Urothelium cell line (cell line): ENCODE measurements at places on chromosomes 7 and 10.

DNA sequence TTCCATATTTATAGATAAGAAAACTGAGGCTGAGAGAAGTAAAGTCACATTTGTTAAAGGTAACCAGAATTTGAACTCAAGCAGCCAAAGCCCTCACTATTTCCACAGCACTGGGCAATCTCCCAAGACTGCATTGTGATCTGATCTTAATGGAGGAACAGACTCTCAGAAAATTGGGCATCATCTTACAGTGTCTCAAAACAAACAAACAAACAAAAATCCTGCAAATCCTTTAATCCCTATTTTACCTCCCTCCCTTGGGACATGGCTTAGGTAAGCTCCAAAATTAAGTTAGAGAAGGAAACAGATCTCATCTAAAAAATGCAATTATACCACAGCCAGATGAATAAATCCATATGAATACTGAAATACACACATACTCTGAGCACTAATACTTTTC is 57.5 kb downstream of the FHIP2A start:
- no peak for DNase-seq

DNA sequence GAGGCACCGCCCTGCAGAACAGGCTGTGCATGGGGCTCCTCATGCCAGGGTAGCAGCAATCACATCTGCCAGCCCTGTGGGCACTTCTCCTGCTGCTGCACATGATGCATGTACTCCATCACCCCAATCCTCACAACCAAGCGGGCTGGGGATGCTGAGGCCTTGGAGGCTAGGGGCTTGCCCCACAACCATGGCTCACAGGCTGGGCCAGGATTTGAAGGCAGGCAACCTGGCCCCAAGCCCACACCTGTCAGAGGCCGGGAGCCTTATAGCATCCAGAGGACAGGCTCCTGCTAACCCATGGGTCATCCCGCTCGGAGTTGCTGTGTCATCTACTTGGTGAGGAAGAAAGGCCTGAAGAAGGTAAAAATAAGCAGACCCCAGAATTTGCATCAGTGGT is 2.2 kb downstream of the POLM start:
- DNase-seq: no peak

GRCh38 chr10:124316326-124316725 is 102.4 kb downstream of the OAT start:
- DNase-seq: no peak

DNA sequence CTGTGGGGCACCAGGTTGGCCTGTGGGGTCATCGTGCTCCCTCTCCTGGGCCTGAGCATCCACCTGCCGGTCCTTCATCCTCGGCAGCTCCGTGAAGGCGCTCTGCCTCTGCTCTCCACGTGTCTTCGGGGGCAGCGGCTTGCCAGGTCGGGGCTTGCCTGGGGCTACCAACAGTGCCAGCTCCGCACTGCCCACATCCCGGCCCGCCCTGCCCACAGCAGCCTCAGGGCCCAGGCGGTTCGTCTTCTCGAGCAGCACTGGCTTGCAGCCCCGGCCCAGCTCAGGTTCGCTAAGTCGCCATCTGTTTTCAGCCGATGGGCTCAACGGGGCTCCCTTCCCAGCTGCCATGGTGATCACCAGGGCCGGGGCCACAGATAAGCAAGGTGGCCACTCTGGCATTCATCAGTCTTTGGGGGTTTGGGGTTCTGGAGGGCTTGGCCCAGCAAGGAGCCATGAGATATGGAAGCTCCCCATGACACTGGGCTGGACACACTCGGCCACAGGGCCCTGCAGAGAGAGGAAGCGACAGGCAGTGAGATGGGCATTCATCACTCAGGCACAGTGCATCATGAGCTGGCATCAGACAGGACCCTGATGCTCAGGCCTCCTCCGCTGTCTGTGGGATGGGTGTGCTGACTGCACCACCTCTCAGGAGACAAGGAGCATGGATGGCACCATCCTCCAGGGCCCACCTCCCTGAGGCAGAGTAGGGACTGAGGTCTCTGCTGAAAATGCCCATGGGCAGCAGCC is 15.5 kb downstream of the ZNF488 start:
- no peak for DNase-seq

DNA sequence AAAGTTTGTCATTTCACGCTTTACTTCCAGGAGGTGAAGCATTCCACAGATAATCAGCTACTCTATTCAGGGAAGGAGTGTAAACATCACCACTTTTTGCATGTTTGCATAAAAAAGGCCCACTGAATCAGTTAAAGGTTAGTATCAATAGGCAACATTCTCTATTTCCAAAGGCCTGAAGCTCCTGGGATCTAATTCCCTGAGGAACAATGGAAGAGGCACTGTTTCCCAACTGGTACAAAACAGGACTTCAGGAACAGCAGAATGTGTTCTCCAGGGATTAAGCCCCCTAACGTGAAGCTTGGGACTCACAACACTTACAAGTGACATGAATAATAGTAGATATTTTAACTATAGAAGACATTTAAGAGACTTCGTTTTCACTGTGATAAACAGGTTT is 6.1 kb downstream of the LRRN3 start:
- no peak for DNase-seq

DNA sequence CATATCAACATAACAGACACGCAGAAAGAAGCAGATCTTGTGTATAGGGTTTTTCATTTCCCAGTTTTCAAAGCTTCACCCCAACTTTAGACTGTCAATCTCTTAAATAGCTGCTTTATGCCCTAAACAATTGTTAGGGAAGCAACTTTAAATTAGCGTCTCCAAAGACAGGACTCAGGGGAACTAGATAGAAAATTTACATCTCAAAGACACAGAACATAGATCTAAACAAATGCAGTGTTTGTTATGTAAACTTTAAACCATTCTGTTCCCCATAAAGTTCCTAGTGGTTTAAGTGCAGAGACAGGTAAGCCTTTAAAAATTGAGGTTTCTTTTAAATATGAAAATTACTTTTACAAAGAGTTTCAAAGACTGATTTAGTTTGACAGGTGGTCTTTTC is 379.2 kb upstream of the GHITM start:
- DNase-seq: no peak

- no peak for DNase-seq
Observed at GRCh38 chr10:101010329-101010728, 10.7 kb downstream of the LZTS2 start.

DNA sequence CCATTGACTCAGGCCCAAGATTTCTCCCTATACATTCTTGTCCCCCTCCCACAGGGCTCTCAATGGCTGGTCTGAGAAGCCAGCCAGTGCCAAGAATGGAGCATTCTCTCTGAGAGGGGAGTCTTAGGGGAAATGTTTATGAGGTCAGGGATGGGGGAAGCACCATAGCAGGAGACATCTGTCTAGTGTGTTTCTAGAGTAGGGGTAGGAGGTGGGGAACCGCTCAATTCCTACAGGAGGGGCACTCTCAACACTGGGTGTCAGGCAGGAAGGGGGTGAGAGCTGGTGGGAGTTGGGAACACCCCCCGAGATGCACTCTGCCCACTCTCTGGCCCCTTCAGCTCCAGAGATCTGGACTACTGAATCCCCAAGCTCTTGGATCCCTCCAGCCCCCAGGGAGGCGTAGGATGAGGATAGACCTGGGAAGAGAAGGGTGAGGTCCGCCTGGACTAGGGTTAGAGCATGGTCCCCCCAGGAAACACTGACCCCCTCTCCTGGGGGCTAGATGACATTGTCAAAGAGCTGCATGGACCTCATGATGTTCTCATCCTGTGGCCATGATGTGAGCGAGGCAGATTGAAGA is 8.7 kb upstream of the OGA start:
- no peak for DNase-seq

GRCh38 chr10:127462643-127463295 is 86.3 kb upstream of the NPS start:
- DNase-seq: no peak

DNA sequence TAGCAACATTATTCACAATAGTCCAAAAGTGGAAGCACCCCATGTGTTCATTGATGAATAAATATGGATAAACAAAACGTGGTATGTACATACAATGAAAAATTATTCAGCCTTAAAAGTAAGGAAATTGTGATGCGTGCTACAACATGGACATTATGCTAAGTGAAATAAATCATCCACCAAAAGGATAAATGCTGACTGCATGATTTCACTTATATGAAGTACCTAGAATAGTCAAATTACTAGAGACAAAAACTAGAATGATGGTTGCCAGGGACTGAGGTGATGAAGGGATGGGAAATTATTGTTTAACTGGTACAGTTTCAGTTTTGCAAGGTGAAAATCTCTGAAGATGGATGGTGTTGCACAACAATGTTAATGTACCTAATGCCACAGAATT is 56.6 kb downstream of the THSD7A start:
- DNase-seq: no peak

GRCh38 chr7:25557379-25557917 is 329.2 kb upstream of the NPVF start:
- no peak for DNase-seq

DNA sequence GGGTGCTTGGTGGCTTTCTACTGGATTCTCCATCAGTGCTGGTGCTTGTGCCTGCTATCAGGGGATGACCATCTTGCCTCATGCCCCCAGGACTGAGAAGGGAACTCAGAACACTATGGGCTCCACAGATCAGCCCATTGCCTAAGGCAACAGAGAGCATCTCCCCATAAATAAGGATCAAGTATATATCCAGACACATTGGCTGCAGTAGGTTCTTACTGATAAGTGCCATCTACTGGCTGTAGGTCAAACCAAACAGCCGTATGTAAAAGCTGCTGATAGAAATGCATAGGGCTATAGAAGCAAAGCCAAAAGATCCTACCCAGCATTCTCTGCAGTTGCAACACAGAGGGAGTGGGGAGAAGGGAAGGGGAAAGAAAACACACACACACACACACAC is 153.7 kb downstream of the CDK14 start:
- DNase-seq: no peak

- DNase-seq: peak; percentile 87
Observed at GRCh38 chr10:47402641-47403301, 18.7 kb upstream of the ZNF488 start.

DNA sequence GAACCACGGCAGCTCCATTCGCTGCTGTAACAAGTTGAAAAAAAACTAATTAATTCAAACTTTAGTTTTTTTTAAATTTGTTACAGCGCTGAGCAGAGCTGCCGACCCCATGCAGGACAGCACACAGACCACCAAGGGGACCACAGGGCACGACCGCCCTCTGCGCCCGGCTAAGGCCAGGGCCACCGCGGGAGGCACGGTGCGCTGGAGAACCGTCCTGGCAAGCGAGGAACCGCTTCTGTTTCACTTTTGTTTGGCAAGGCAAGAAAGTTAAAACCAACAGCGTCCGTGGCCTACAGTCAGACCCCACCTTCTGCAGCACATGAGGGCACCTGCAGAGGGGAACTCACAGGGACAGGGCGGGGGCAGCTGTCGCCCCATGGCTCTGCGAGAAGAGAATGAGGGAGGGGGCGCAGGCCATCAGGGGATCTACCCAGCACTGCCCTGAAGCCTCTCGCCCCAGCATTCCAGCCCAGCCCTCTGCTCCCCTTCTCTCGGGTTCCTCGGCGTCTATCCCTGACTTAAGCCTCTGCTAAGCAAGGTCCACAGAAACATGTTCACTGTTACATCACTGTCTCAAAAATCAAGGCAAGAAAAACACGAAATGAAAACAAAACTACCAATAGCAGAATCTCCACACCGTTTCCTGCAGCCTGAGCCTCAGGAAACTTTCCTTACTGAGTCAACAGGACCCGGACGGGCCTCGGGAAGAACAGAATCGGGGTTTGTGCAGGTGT is 204.4 kb downstream of the DIP2C start:
- DNase-seq: no peak

DNA sequence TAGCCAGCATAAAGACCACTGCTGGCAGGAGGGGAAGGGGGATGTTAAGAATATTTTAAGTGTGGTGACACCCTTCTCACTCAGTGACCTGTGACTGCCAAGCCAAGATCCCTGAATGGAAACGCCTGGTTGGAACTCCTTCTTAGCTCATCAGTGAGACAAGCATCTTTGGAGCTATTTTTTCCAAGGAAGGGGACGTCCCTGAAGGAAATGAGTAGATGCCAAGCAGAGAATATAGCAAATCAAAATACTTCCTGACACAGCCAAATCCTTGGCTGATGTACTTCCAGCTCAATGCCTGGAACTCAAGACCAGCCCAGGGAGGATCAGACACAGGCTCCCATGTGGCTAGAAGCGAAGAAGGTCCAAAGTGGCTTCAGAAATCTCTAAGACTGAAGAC is 82.2 kb downstream of the SORBS1 start:
- no peak for DNase-seq

DNA sequence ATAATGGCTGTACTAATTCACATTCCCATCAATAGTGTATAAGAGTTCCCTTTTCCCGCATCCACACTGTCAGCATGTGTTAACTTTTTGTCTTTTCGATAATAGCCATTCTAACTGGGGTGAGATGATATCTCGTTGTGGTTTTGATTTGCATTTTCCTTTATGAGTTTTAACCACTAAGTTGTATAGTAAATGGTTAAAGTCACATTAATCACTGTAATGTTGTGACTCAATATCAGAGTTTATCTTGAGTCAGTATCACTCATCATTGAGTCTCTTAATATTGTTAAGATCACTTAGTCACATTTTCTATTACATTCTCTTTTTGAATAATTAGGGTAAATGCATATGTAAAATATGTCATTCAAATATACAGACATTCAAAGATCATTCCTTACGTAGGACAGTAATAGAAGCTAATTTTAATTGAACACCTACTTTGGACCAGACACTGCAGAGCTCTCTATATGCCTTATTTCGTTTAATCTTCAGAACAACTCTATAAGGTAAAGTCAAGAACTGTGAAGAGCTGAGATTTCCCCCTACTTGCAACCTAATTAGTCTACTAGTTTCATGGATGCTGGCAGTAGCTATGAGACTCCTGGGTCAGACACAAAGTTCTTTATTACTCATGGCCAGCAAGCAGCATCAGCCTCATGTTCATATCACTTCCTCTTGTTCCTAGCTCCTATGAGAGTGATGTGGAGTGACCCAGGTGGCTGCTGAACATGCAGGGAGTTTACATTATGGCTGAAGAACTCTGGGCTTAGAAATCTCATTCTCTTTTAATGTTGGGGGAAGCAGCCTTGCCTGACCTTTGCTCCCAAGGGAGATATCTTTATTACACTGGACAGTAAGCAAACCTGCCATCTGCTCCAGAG is 30.5 kb downstream of the CREB5 start:
- no peak for DNase-seq

- no peak for DNase-seq
Observed at GRCh38 chr10:12848439-12849173, 152.9 kb downstream of the CCDC3 start.

DNA sequence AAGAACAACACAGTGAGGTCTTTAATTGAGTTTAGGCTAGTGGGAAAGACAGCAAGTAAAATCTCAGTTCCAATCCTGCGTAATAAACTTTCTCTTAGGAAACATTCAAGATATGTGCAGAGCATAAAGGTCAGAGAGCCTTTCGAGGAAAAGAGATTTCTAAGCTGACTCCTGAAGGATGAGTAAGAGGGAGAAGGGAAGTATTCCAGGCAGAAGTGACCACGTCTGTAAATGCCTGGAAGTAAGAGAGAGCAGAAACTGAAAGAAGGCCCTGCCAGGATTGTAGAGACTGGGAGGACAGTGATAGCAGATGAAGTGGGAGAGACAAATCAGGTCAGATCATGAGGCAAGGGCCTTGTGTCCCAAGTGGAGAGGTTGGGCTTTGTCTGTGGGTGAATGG is 41.8 kb downstream of the PNLIPRP3 start:
- DNase-seq: no peak
